ENCODE measurements at places on chromosomes 3 and 15.
A peak's percentile ranks its signal among the peaks of the same experiment; 100 is the strongest.

DNA sequence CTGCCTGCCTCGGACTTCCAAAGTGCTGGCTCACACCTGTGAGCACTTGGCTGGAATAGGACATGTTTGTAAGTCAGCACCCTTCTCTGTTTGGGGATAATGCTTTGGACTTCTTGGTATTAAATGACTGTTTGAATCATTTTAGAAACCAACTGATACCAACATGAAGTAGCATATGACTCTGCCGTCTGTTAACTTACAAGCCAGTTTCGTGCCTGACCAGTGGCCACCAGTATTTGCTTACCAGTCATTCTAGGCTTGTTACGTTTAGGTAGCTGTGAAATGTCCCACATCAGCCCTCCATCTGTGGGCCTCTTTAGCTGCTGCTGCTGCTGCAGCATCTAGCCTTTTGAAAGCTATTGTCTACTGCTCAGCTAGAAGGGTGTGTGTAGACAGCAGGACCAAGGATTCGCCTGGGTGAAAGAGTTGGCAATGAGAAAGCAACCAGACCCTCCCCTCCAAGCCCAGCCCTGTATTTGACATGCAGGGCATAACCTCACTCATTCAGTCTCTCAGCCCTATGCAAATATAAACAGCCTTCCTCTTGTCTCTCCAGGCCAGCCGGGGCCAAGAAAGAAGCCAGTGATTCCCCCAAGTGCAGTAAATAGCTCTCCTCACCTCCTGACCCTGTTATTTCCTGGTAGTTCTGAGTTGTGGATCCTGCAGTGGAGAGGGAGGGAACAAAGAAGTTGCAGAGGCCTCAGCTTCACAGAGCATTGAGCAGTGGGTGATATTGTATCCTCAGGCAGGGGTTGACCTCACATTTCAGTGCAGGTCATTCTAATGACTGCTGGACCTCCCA is 51.0 kb downstream of the NKIRAS1 start:
- peak; percentile 39 for DNase-seq

GRCh38 chr15:101201411-101202174 is 50.3 kb downstream of the CHSY1 start:
- no peak for DNase-seq

- no peak for DNase-seq
Measured at GRCh38 chr3:105856605-105857004, 12.2 kb downstream of the CBLB start.

DNA sequence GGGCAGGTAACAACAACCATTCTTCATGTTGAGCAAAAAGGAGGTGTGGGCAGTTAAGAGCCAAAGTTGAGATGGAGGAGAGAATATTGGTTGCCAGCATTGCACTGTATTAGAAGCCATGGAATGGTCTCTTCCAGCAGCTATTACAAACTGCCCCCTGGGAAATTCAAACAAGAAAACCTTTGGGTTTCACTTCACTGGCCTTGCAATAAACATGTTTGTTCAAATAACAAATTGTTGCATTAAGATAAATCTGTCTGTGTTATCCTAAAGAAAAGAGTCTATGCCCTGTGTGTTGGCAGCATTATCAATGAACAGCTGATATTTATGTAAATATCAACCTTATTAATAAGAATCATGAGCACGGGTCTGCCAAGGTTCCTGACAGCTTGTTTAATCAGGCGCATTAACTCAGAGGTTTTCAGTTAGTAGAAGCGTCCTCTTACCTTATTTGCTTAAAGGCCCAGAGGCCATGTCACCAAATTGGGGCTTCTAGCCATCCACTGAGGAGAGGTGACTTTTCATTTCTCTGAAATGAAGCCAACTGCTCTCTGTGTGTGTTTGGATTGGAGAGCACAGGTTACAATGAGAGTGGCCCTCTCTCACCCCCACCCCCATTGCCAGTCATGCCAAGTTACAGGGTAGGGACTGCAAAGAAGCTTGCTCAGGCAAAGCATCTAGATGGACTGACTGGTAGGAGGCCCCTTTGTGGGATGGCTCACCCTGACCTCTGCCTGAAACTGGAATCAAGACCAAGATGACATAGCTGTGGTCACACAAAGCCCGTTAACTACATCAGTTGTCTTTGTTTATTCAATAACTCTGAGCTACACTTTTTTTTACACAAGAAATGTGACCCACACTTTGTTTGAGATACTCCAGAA is 10.5 kb downstream of the FILIP1L start:
- peak; percentile 48 for DNase-seq

GRCh38 chr15:77753281-77753873 is 120.7 kb upstream of the LINGO1 start:
- no peak for DNase-seq

DNA sequence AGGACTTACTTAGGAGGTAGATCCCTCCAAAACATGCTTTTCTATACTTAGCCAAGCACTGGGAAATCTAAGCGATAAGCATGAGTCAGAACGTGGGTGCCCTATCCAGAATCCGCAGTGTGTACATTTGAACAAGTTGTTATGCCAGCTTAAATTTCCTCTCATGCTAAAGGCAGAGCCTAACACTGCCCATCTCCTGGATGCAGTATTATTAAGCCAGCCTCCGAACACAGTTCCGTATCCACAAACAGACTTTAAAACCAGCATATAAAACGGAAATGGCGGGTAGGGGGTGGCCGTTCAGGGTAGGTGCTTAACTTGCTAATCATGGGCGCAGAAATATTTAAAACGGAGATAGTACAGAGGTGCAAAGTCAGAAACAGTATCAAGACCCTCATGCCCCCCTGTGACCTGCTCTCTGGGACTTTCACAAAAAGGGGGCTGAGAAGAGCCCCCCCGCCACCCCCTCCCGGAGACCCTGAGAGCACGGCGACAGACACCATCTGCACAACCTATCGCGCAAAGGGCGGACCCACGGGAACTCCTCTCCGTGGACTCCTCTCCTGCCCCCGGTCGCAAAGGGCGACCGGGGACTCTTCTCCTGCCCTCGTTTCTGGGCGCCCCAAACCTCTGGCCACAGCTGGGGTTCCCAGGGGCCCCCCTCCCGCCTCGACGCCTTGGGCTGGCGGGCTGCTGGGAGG is 889 bp upstream of the LRRIQ4 start:
- DNase-seq = peak; percentile 80

GRCh38 chr3:90128391-90128790 is 1021.0 kb downstream of the EPHA3 start:
- DNase-seq = no peak

DNA sequence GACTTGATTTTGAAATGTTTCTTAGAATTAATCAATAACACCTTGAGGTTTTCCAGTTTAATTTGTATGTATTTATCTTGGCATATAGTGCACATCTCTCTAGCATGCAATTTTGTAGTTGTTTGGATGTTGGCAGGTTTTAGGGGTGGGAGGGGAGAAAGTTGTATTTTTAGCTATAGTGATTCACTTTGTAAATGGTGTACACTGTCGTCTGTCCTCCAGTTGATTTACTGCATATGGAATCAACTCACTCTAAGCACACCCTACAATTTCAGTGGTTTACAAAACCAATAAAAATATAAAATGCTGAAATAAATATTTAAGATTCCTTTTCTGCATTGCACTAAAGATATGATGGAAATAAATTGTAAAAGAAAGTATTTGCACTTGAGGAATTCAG is 199.1 kb downstream of the CDIN1 start:
- DNase-seq = no peak

GRCh38 chr3:190384309-190384756 is 3.6 kb upstream of the CLDN16 start:
- DNase-seq = peak; percentile 94

DNA sequence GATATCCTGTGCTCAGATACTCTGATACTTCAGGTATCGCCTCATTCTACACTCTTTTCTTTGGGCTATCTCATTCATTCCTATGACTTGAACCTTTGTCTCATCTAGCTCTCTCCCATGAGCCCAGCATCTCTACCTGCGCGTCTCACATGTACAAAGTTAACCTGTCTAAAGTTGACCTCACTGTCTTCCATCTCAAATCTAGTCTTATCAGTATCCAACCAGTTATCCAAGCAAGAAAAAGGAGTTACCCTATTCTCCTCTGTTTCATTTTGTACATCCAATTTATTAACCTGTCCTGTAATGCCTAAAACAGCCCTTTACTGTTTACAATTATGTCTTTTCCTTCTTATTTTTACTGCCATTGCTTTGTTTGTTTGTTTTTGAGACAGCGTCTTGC is 134.2 kb downstream of the GREM1 start:
- no peak for DNase-seq
